ENCODE measurements at places on chromosomes 6 and 20. TPM values are rescaled to one million over a fixed set of nuclear protein-coding genes. Genes with fewer than 3 reads are reported as not detected.

GRCh38 chr6:82987416-82987815 lies 78.2 kb downstream of the UBE3D start:
- no peak for DNase-seq

DNA sequence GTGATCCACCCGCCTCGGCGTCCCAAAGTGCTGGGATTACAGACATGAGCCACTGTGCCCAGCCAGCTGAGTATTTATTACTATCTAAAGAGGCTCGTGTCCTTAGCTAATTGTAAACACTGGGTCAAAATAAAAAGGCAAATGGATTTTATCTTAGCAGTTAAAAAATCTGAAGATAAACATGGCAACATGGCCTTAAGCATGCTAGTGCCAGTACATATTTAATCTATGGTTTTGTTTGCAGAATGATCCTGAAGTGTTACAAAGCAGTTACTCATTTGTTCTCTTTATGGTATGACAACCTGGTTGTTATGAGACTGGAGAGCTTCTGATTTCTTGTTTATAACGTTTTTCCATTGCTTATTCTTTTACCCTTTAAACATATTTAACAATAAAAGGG lies 3.9 kb upstream of the KIAA0408 start:
- DNase-seq, result no peak

GRCh38 chr6:167538746-167539145 lies 213.9 kb downstream of the TTLL2 start:
- no peak for DNase-seq

PMEPA1 gene
- total RNA-seq, result 10.0 TPM

DNA sequence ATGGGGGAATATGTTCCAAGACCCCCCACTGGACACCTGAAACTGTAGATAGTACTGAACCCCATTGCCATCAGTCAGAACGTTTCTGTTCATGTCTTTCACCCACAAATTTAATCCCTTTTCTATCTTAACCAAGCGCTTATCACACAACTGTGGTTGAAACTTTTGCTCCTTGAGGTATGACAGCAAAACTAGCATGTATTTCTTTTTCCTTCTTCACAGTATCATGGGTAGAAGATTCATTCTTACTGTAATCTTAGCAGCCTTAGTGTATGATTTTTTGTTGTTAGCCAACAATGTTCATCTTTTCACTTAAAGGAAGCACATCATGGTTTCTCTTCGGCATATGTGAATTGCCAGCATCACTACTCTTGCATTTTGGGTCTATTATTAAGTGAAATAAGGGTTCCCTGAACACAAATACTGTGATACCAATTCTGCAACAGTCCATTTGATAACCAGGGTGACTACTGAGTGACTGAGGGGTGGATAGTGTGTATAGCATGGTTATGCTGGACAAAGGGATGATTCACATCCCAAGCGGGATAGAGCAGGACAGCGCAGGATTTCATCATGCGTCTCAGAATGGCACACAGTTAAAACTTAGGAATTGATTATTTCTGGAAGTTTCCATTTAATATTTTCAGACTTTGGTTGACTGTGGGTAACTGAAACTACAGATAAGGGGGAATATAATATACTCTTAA lies 41.8 kb downstream of the KCNS1 start:
- DNase-seq, result no peak

GRCh38 chr6:119361209-119361608 lies 11.6 kb upstream of the MAN1A1 start:
- no peak for DNase-seq

OPN5 gene
- total RNA-seq, result not detected

- DNase-seq, result no peak
These were observed 467.6 kb downstream of the DHX35 start for GRCh38 chr20:39429726-39430125.

AKAP12 gene
- total RNA-seq, result 6.5 TPM

GRCh38 chr20:46368902-46369268 lies 37.5 kb downstream of the ELMO2 start:
- no peak for DNase-seq

PNISR gene
- total RNA-seq, result 22.9 TPM

DNA sequence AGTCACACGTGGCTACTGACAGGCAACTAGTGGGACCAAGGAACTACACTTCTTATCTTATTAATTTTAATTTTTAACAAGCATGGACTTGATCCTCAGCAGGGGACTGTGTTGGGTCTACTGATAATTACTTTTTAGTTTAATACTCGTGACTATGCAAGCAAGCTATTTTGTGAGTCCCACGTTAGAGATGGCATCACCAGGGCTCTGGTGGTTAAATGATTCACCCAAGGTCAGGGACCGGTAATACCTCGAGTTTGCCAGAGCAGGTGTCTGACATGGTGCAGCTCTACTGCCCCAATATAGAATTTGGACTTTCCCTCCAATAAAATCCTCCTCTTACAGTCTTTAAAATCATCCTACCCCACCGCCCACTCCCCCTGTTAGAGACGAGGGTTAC lies 98.6 kb upstream of the RIN2 start:
- DNase-seq, result no peak

DNA sequence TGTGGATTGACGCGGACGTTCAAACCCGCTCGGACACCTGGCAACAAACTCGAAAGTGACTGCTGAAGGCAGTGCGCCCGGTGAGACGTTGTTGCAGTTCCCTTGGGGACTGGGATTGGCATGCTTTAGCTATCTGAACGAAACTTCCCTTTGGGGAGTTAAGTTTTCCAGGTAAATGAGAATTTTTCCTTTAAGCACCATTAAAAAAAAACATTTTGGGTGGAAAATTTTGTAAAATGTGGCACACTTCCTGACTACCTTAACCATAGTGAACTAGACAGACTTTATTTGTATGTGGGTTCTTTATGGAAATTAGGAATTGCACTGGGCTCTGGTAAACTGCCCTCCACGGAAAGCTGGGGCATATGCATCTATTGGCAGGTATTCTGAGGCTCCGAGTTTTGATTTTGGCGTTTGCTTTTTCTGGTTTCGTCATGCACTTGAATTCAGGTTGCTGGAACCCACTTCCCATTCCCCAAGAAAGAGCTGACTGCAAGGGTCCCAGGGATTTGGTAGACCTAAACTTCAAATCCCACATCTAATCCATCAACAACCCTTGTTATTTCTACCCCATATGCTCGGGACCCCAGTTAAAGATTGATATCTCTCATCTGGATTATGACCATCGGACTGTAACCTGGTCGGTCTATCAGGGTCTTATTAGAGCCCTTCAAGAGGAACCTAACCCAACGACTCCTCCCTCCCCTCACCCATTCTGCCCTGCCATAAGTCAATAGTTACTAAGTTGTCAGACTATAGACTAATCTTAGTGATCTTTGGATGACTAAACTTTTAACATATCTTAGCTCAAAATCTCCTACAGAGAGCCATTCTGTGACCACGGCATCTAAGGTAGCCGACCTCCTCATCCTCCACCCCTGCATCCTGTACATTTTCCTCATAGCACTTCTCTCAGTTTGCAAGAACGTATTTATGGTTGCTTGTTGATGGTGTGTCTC lies 800 bp upstream of the DYNLT1 start:
- DNase-seq, result no peak

GRCh38 chr20:45448270-45448669 lies 21.3 kb upstream of the WFDC2 start:
- no peak for DNase-seq

DNA sequence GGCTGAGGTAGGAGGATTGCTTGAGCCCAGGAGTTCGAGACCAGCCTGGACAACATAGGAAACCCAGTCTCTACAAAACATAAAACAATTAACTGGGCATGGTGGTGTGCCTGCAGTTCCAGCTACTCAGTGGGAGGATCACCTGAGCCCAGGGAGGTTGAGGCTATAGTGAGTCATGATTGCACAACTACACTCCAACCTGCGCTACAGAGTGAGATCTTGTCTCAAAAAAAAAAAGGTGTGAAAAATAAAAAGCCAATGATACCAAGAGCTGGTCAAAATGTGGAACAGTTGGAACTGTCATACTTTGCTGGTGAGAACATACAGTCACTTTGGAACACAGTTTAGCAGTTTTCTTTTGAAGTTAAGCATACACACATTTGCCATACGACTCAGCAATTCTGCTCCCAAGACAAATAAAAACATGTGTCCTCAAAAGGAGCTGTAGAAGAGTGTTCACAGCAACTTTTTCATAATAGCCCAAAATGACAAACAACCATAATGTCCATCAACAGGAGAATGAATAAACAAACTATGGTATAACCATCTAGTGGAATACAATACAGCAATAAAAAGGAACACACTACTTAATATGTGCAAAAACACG lies 21.6 kb upstream of the FKBP5 start:
- no peak for DNase-seq

DNA sequence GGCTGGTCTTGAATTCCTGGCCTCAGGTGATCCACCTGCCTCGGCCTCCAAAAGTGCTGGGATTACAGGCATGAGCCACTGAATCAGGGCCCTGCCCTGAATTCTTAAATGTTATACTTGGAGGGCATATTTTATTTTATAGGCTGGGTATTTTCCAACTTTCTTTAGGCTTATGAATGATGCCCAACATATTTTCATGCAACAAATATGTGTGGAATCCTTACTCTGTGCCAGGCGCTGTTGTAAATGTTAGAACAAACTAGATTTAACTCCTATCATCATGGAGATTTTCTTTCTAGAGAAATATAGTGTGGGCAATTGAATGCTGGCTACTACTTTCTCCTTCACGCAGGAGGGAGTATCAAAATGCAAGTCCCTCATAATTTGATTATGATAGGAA lies 71.2 kb downstream of the SAMD5 start:
- DNase-seq, result no peak

ACSS1 gene
- 0.10 TPM for total RNA-seq

DNA sequence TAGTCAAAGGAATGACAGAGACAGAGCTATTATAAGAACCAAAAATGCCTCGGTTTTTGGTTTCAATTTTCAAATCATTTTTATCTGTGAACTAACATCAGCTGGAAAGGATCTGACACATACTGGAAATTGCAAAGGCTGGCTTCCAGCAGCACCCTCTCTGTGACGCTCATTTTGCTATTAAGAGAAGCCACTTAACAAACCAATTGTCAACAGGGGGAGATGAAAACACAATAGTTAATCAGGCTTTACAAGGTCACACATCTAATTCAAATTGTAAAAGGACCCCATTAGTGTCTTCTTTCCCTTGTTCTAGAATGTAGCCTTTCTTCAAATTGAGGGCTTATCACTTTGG lies 160.5 kb downstream of the TFAP2B start:
- DNase-seq, result no peak

DNA sequence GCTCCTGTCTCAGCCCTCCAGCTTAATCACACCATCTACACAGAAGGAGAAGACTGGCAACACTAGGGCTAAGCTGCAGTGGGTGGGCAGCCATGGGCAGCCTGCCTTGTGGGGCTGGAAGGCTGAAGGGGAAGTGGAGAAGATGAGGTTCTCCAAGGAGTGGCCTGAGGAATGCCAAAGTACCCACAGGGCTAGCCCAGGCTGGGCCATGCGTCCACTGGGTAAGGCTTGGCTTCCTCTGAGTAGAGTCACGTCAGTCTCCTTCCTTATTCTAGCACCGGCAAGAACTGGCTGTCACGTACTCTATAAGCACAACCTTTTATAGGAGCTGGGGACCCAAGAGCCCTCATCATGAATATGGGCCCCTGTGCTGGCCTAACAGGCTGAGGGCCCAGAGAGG lies 110.6 kb upstream of the SIRPA start:
- no peak for DNase-seq

PPIL6 gene
- total RNA-seq, result 1.0 TPM

DNA sequence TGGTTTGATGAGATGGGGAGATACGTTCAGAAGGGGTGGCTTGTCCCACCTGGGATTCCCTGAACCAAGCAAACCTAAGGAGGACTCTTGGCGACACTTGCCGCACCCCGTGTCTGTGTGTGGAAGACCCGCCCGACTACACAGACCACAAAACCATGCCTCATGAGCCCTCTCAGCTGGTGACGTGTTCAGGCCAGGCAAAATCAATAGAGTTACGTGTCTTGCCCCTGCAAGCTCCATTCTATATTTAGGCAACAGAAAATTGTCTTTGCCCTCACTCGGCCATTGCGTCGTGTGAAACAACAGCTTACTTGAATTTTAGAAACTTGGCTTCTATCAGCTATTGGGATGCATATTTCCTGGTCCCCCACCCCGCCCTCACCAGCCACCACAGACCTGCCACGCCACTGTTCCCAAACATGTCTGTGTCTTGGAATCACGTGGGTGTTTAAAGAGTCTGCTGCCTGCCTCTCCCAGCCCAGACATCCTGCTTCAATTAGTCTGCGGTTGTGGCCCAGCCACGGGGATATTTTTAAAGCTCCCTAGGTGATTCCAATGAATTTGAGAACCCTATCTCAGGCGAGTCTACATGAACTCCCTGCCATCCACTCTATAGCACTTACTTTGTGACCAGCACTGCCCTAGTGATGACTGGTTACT lies 279.2 kb upstream of the EXOC2 start:
- peak; percentile 85 for DNase-seq

GRCh38 chr6:33705955-33706725 lies 5.4 kb downstream of the UQCC2 start:
- DNase-seq, result no peak

DNA sequence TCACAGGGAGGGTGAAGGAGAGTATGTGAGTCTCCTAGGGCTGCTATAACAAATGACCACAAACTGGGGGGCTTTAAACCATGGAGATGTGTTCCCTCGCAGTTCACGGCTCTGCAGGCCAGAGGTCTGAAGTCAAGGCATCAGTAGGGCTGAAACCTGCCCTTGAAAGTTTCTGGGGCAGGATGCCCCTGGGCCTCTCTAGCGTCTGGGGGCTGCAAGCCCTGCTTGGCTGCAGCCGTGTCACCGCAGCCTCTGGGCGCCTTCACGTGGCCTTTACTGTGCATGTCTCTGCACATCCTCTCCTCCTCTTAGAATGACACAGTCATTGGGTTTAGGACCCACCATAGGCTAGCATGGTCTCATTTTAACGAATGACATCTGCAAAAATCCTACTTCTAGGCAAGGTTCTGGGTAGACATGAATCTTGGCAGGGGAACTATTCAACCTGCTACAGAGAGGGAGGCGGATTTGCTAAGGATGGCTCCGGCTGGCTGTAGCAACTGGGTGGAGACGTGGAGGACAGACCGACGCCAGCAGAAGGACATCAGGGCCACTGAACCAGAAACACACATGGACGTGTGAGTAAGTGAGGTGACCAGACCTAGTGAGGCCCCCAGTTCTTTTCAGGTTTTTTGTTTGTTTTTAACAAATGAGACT lies 58.6 kb downstream of the PHACTR3 start:
- no peak for DNase-seq

- no peak for DNase-seq
These were observed 23.9 kb upstream of the B3GAT2 start for GRCh38 chr6:70980727-70981126.

DAAM2 gene
- total RNA-seq, result 9.6 TPM

GRCh38 chr6:56913285-56914074 lies 41.4 kb upstream of the BEND6 start:
- no peak for DNase-seq

DNA sequence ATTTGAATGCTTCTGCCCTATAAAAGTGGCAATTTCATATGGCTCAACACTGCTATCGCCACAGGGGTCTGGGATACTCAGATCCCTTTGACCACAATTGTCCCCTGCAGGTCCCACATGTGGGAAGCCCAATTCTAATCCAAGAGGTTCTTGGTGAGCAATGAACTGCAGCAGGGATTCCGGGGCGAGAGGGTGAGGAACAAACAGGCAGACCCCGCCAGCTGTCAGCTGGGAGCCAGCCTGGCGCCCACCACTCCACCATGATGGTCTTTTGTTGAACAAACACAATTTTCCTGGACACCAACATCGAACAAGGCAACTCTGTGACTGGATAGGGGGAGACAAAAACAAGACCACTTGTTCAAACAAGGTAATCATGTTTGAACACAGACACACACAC lies 80.5 kb downstream of the TMEM242 start:
- DNase-seq, result no peak

- no peak for DNase-seq
These were observed 26.0 kb downstream of the CEBPB start for GRCh38 chr20:50216543-50217206.

- DNase-seq, result no peak
These were observed 24.1 kb downstream of the LGSN start for GRCh38 chr6:63295553-63296194.

Measured in H4 (cell line).